Karpas-422 (cell line): ENCODE measurements at places on chromosomes 4 and X. TPM values are rescaled to one million over a fixed set of nuclear protein-coding genes. Genes with fewer than 3 reads are reported as not detected.

Gene MAOB
- not detected in 2 replicates for total RNA-seq

Gene CRMP1
- total RNA-seq: 0.40 and 0.48 TPM in 2 replicates

Gene BMP3
- not detected in 2 replicates for total RNA-seq

Gene CXXC4
- total RNA-seq: not detected in 2 replicates

Gene F11
- total RNA-seq: 0.34 TPM in 1 of 2 replicates, not detected in the other

Gene TCEANC
- total RNA-seq: 3.4 and 4.3 TPM in 2 replicates

Gene MAGEC3
- total RNA-seq: not detected in 2 replicates

Gene NELFA
- total RNA-seq: 22.6 and 44.6 TPM in 2 replicates

Gene AR
- total RNA-seq: 0.25 and 1.5 TPM in 2 replicates

Gene TMEM154
- total RNA-seq: 0.14 and 0.22 TPM in 2 replicates

Gene RHOXF2B
- total RNA-seq: not detected in 2 replicates

Gene SPANXN3
- not detected in 2 replicates for total RNA-seq

Gene KIAA1210
- 0.87 and 1.2 TPM in 2 replicates for total RNA-seq

Gene MMAA
- 4.0 and 9.5 TPM in 2 replicates for total RNA-seq

Gene APOO
- 27.3 and 37.4 TPM in 2 replicates for total RNA-seq

Gene SPARCL1
- 0.11 TPM in 1 of 2 replicates, not detected in the other for total RNA-seq

Gene EVC2
- 0.15 and 0.36 TPM in 2 replicates for total RNA-seq

Gene GIMD1
- total RNA-seq: not detected in 2 replicates

Gene SSX4
- not detected in 2 replicates for total RNA-seq

Gene SFRP2
- total RNA-seq: not detected in 2 replicates

Gene RADX
- total RNA-seq: 18.4 and 22.7 TPM in 2 replicates

Gene FABP2
- not detected in 2 replicates for total RNA-seq

Gene DMD
- total RNA-seq: not detected in 2 replicates

Gene IL21
- total RNA-seq: not detected in 2 replicates

Gene CCNB3
- 0.32 and 0.78 TPM in 2 replicates for total RNA-seq

Gene IDUA
- 17.3 and 20.8 TPM in 2 replicates for total RNA-seq

Gene SPACA5
- not detected in 2 replicates for total RNA-seq

Gene DIPK2B
- total RNA-seq: not detected in 2 replicates

Gene FGF13
- total RNA-seq: not detected in 2 replicates

Gene PPARGC1A
- 0.14 TPM in 1 of 2 replicates, not detected in the other for total RNA-seq

Gene BEX5
- total RNA-seq: 8.4 and 10.2 TPM in 2 replicates

Gene FAM114A1
- total RNA-seq: 1.6 and 4.1 TPM in 2 replicates

Gene PROM1
- 0.14 and 0.26 TPM in 2 replicates for total RNA-seq

Gene STBD1
- not detected in 2 replicates for total RNA-seq

Gene HTN1
- total RNA-seq: not detected in 2 replicates

Gene NDNF
- not detected in 2 replicates for total RNA-seq

Gene SPANXD
- not detected in 2 replicates for total RNA-seq

Gene GDI1
- 52.7 and 88.3 TPM in 2 replicates for total RNA-seq

Gene TEX11
- total RNA-seq: not detected in 2 replicates

Gene GAGE12F
- total RNA-seq: not detected in 2 replicates

Gene RCHY1
- total RNA-seq: 10.2 and 13.7 TPM in 2 replicates

Gene SMIM10
- total RNA-seq: not detected in 2 replicates

Gene SERPINA7
- total RNA-seq: not detected in 2 replicates
